ENCODE measurements at places on chromosomes 13 and 19.
A peak's percentile ranks its signal among the peaks of the same experiment; 100 is the strongest.

GRCh38 chr13:26786651-26787295 lies 26.2 kb upstream of the GPR12 start:
- DNase-seq: no peak

GRCh38 chr13:52650731-52651130 lies 1.9 kb upstream of the SUGT1 start:
- no peak for DNase-seq

- no peak for DNase-seq
Observed at GRCh38 chr19:45613926-45614725, 12.1 kb upstream of the GPR4 start.

DNA sequence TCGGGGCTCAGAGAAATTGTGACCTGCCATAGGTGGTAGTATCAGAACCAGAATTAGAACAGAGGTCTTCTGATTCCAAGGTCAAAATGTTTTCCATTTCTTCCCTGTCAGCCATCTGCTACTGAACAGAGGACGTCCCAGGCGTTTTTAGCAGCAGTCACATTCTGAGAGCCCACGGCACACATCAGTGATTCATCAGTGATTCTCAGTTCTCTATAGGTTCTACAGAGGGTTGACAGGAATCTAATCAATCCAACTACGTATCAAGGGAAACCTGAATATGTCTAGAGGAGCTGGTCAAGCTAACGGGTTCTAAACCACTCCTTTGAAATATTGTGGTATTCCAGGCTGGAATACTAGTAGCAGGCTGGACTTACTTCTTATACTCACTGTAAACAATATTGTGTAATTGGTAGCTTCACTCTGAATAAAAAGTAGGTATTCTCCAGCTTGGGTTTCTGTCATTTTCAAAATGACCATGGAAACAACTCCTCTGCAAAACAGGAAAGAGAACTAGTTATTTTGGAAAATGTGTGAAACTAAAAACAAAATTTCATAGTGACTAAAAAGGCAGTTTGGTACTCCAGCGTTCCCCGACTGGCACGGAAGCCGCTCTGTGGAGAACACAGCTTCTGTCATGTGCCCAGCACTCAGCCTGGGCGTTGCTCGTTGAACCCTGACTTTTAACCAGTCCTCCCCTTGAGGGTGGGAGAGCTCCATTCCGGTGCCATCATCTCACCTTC lies 43.2 kb downstream of the FLT3 start:
- DNase-seq: no peak

DNA sequence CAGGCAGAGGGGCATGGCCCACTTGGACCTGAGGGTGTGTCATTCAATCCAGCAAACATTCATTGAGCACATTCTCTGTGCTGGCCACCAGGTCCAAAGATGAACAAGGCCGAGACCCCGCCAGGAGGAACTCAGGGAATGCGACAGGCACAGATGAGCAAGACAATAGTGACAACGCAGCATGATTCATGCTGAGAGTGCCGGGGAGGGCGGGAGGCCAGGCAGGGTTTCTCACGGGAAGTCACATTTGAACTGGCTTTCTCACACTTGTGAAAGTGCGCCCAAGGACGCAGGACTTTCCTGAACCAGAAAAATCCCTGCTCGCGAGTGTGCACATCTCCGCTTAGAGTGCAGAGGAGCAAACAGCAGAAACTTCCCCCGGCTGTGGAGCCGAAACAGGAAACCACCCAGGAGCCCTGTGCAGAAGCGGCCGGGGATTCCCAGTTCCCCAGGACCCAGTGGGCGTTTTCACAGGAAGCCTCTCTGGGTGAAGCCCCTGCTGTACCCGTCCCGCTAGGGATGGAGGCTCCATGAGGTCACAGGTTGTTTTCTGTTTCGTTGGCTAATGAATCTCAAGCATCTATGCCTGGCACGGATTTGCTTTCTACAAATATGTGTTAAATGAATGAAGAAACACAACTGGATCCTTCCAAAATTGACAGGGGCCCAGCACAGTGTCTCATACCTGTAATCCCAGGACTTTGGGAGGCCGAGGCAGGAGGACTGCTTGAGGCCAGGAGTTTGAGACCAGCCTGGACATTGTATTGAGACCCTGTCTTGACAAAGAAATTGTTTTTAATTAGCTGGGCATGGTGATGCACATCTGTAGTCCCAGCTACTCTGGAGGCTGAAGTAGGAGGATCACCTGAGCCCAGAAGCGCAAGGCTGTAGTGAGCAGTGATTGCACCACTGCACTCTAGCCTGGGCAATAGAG lies 68.4 kb upstream of the TM9SF2 start:
- DNase-seq: peak; percentile 73

DNA sequence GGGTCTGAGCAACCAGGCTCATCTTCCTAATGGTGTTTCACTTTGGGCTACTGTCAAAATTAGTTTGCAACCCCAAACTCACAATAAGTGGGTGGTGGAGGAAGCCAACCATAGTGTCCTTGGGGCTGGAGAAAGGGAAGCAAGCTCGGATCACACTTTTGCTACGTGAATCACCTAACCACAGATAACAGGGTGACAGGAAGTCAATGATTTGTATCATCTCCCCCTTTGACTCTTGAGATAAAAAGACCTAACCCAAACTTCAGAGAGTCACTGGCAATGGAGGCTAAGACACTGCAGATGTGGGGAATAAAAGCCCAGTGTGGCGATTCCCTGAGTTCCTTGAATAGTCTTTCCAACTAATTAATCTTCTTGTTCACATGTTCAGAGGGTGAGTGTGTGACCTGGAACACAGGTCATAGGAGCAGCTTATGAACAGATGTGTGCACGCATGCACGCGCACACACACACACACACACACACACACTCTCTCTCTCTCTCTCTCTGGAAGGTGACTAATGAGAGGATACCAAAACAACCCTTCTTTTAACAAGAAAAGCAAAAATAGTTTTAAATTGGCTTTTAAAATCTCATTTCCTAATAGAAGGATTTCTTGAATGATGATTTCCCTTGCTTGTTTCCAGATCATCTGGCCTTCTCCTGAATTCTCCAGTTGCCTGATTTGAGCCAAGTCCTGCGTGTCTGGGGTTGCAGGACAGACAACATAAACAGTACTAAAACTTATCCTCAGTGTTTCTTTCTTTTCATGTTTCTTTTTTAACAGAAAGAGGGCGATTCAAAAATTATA lies 21.2 kb upstream of the DOCK9 start:
- no peak for DNase-seq

All from femur (tissue), 1 donor.